ENCODE measurements at places on chromosomes 6 and 20.

- DNase-seq: no peak
Measured at GRCh38 chr6:55895972-55896730, 20.8 kb upstream of the BMP5 start.

GRCh38 chr6:129029778-129030177 lies 146.8 kb downstream of the LAMA2 start:
- no peak for DNase-seq

GRCh38 chr6:143482593-143482992 lies 28.9 kb downstream of the FUCA2 start:
- no peak for DNase-seq

GRCh38 chr6:81084776-81085430 lies 667.6 kb downstream of the TENT5A start:
- DNase-seq: no peak
